Stimulated activated CD4-positive, alpha-beta T cell treated with anti-CD3 and anti-CD28 coated beads, Interleukin-1b, Interleukin-23, amount 100 ng/mL, for 1 hour (primary cell): ENCODE measurements at places on chromosomes 13 and 19.

DNA sequence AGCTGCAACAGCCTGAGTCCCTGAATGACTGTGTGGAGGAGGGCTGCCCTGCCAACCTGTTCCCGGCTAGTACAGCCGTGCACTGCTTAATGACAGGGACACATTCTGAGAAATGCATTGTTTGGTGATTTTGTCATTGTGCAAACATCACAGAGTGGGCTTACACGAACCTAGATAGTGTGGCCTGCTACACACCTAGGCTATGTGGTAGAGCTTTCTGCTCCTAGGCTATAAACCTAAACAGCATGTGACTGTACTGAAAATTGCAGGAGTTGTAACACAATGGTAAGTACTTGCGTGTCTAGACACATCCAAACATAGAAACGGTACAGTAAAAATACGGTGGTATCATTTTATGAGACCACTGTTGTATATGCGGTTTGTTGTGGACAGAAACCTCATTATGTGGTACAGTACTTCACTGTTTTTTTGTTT lies 35.0 kb downstream of the VASP start:
- no peak for DNase-seq

- no peak for DNase-seq
Measured at GRCh38 chr13:21567714-21568113, 36.3 kb downstream of the MICU2 start.

GRCh38 chr13:27621366-27622101 lies at the start of gene POLR1D:
Gene POLR1D, plus strand, starts transcription at chr13:27621892. Its CDS starts 92 bp downstream, at chr13:27621984.
- DNase-seq = peak; percentile 65

- DNase-seq = no peak
Measured at GRCh38 chr19:51668216-51668615, 21.6 kb upstream of the SIGLEC14 start.

DNA sequence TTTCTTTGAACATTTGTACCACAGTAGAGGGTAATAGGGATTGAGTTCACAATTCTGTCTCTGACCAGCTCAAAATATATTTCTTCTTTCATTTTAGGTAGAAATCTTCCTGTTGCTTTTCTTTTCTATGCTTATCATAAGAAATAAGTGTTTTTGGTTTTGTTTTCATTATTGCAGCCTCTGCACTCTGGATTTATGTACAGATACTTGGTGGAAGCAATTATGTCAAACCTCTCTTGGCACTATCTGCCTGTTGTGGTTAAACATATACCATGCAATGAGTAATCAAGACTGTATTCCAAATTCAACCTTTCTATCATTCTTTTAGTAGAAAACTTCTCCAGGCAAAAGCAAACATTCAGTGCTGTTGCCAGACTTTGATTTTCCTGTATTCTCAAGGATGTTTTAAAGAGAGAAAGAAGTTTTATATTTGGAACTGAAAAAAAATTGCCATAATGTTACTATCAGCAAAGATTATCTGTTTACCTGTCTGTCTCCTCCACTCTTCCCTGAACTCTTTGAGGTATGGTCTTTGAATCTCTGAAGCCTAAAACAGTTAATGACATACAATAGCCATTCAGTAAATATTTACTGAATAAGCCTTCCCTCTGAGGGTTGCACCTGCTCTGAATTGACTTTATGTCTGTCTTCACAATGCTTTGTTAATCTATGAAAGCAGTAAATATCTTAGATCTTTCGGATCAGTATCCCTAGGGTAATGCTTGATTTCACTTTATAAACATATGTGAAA lies 612.5 kb upstream of the PRR20A start:
- DNase-seq = no peak

DNA sequence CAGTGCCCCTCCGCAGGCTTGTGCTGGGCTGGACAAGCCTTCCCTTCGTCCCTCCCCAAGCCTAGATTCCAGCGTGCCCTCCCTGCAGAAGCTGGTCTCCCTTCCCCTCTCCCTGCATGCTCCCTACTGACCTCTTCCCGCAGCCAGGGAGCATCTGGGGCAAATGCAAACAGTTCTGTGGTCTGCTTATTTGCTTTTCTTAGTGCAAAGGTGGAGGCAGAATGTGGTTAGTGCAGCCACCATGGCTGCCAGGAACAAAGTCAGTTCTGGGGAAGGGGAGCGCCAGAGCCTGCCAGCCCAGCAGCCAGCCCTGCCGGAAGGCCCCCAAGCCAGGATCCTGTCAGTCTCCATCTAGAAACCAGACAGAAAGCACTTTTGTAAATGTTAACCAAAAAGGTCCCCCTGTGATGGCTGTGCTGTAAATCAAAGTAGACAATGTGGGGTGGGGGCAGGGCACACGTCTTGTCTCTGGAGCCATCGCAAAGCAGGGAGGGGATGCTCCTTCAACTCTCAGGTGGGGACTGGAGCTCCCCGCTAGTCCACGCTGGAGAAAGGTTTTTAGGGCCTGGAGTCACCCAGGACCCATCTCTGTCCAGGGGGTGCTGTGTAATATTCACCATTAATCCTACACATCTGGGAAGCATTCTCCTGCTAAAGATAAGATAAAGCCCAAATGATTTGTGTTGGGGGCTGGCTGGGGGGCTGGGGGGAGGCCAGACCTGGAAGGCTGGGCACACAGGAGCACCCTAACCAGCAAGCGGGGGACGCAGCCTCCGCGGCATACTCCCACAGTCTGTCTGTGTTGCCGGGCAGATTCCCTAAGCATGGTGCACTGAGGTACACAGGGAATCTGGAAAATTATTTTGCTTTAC lies 30.9 kb downstream of the SERP2 start:
- no peak for DNase-seq

- no peak for DNase-seq
Measured at GRCh38 chr19:9793071-9793591, 24.6 kb upstream of the ZNF846 start.

DNA sequence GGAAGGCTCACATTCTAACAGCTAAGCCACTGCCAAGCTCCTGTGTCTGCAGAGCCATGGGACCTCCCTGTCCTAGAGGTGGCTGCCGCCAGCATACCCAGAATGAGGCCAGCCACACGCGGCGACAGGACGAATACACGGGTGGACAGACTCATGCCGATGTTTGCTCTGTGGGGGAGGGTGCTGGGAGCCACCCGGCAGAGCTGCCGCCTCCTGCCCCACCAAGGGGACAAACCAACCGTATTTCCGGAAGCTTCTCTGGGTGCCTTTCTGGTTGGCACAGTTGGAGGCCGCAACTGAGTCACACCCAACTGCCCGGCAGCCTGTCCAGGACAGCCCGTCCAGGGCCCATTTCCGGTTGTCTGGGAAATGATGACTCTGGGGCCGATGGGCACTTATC lies 20.3 kb downstream of the C13orf46 start:
- no peak for DNase-seq

DNA sequence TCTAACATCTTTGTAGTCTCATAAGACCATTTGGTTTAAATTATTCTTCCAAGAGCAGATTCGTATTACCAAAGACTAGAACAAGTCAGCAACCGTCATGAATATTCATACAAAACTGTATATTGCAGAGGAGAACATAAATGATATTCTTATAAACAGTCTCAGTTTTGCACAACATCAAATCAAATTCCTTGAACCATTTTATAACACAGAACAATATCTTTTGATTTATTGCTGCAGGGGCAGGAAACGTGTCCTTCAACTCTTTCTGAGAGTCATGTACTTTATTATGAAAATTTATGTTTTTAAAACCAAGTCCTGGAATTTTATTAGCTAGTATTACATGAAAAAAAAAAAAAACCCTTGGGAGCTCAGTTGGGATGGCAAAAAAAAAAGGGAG lies 26.2 kb downstream of the SIGLECL1 start:
- DNase-seq = no peak

- DNase-seq = no peak
Measured at GRCh38 chr19:34793565-34793964, 20.6 kb upstream of the ZNF599 start.

DNA sequence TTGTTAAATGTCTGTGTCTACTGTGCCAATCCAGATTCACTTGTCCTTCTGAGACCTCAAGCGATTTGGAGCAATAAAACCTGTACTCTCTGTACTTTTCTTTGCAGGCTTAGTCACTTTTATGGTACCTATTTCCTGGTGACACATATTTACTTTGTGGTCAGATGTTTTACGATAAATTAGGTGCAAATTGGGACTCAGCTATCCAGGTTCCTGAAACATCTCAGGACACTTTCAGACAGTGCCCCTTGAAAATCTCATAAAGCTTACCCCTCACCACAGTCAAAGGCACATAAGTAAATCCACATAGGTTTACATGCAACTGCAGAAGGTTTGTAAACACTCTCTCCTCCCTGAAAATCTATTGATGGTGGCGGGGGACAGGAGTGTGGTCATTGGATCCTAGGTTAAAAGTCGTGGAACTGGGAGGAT lies 438.8 kb downstream of the EFNB2 start:
- no peak for DNase-seq

GRCh38 chr19:44635581-44636438 lies 7.9 kb upstream of the PVR start:
- no peak for DNase-seq

DNA sequence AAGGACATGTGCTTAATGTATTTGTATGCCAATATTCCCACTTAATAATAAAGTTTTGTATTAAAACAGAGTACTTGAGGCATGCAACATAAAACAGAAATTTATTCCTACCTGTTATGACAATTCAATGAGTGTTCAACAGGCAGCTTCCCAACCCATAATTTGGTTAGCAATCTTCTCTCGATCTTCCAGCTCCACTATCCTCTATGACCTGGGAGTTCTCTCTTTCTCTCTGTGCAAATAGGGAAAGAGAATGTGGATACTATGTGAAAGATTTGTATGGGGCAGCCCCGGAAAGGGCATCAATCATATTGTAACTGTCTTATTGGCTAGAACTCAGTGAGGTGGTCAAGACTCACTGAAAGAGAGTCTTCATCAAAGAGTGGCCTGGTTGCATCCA lies 644.9 kb upstream of the PCDH20 start:
- no peak for DNase-seq

GRCh38 chr19:47141695-47142094 lies 11.1 kb downstream of the SAE1 start:
- DNase-seq = no peak

GRCh38 chr13:102682727-102683126 lies 12.1 kb downstream of the METTL21C start:
- no peak for DNase-seq

DNA sequence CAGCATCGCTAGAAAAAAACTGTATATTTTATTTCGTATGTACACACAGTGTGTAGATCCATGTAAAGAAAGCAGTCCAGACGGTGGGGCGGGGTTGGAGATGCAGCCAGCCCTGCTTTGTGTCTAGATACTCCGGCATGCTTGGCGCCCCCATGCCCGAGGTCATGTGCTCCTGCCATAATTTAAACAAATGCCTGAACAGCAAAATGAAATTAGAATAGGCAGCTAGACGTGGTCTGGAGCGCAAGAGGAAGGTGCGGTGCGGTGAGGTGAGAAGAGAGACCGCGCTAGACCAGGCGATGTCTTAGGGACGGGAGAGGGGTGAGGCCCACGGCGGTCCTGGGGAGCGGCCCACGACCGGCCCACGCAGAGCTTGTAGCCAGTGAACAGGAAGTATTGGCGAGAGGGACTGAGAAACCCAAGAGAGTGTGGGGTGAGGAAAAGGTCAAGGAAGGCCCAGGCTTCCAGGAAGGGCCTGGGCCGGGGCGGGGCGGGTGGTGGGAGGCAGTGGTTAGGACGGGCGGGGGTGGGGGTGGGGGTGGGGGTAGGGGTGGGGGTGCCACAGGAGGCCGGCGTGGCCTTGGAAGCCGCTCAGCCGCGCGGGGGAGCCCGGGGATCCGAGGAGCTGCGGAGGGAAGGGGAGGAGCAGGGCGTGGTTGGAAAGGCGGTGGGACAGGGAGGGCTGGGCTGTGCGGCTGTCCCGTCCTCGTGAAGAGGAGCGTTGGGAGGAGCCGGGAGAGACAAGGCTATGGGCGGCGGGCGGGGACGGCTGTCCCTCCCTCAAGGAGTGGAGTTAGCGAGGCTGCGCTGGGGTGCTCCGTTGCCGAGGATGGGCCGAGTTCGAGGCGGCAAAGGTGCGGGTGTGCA lies 254.7 kb upstream of the SGCG start:
- DNase-seq = no peak

- no peak for DNase-seq
Measured at GRCh38 chr13:67226696-67227095, 3.4 kb downstream of the PCDH9 start.

- DNase-seq = no peak
Measured at GRCh38 chr13:59950266-59950665, 213.5 kb downstream of the DIAPH3 start.

DNA sequence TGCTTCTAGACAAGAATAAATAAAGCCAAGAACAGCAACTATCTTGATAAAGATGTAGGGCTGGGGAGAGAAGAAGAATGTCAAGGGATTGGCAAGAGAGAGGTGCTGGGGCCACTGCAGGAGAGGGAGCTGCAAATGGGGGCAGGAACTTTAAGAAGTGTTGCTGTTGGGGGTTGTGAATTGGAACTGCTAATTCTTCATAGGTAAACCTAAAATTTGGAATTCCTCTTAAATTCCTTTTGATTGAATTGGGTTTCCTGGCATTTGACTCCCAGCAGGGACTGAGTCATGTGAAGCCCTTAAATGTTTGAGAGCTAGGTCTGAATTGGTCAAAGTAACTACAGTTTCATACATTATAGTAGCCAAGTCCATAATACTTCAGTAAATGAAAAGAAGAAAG lies 305.6 kb upstream of the TMTC4 start:
- no peak for DNase-seq

DNA sequence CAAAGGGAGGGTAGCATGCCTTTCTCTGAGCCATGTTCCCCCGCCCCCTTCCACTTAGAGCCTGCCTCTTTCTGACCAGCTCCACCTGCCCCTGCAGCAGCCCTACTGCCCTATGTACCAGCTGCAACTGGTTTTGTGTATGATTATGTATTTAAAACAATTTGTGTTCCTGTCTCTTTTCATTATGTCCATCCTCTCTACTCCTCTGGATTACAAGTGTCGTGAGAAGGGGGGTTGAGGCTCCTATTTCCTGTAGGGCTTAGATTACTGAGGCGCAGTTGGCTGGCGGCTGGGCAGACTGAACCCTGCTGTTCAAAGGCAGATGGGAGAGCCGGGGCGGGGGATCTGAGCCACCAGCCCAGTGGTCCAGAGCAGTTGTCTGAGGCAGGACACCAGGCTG lies 213.3 kb downstream of the KCNRG start:
- DNase-seq = no peak

DNA sequence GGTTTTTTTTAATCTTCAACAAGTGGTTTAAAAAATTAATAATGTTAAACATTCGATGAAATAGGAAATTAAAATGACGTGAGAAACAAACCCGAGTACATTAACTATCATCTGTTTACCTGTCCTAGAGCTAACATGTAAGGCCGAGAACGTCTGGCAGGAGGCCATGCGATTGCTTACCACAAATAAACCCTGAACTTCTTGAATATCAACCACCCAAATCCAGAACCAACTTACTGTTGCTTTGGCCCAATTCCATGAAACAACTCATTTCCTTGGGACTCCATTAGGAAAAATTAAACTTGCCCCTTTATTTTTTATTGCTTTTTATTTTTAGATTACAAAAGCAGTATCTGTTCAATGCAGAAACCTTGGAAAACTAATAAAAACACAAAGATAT lies 228.9 kb upstream of the IRS2 start:
- DNase-seq = no peak
